ENCODE measurements at places on chromosomes 3 and 15. TPM values are rescaled to one million over a fixed set of nuclear protein-coding genes. Genes with fewer than 3 reads are reported as not detected.

Gene FES
- 3.2 TPM for total RNA-seq

Gene EPM2AIP1
- total RNA-seq, result 3.0 TPM

Gene TMEM158
- total RNA-seq, result 1.5 TPM

Gene CD200
- under 0.01 TPM for total RNA-seq

Gene FAM3D
- 0.72 TPM for total RNA-seq

Gene CCR8
- total RNA-seq, result not detected

Gene ARF4
- total RNA-seq, result 130 TPM

Gene SETD2
- 24.1 TPM for total RNA-seq

Gene CCDC50
- 65.9 TPM for total RNA-seq

Gene ADGRG7
- total RNA-seq, result not detected

Gene C3orf70
- not detected for total RNA-seq

Gene BDH1
- 16.0 TPM for total RNA-seq

Gene BTLA
- total RNA-seq, result not detected

Gene GRIP2
- total RNA-seq, result not detected

Gene RBP2
- not detected for total RNA-seq

Gene RNU5B-1
- total RNA-seq, result not detected

Gene GAP43
- not detected for total RNA-seq

Gene DISP2
- total RNA-seq, result under 0.01 TPM

Gene A4GNT
- total RNA-seq, result not detected

Gene RLBP1
- total RNA-seq, result 0.96 TPM

Gene FRMD4B
- total RNA-seq, result 33.2 TPM

Gene SNX4
- 26.0 TPM for total RNA-seq

Gene ALDH1A2
- total RNA-seq, result 2.7 TPM

Gene TLR9
- under 0.01 TPM for total RNA-seq

Gene ERC2
- total RNA-seq, result not detected

Data from tracheal epithelial cell (primary cell).